ENCODE measurements at places on chromosomes 2 and 18. TPM values are rescaled to one million over a fixed set of nuclear protein-coding genes. Genes with fewer than 3 reads are reported as not detected.

DNA sequence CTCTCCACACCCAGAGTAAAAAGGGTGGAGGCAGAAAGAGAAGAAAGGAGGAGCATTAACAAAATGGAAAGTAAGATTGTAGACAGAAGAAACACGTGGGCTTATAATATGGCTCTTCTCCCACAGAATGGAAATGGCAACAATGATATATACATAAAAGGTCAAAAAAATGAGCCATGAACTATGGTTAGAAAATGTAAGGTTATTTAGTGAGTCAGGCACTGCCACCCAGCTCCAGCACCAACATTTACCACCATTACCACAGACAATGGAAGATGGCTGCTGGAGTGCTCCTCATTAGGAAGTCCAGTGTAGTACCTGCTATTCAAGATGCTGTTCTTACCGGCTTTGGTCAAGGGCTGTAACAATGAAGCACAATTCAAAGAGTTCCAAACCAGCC is 258.0 kb downstream of the ZEB2 start:
- no peak for DNase-seq

GRCh38 chr2:85755122-85756027 is 1.6 kb downstream of the ATOH8 start:
- DNase-seq = no peak

- DNase-seq = no peak
These were observed 360.6 kb downstream of the NBAS start for GRCh38 chr2:15200581-15200980.

DYNAP gene
- polyA plus RNA-seq = 0.08 TPM

DNA sequence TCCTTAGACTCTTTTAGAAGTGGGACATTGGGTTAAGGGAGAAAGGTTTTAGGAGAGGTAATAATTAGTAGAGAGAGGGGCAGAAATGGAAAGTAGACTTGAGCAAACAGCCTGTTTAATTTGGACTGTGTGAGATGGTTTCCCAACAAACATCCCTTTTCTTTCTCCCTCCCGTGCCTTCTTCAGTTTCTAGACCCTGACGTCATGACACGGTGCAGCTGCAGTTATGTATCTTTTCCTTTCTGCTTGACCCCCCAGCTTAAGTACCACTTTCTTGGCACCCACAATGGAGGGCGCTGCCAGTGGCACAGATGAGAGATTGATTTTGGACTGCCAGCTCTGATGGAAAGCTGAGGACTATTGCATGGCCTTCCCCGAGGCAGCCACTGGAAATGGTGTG is 86.9 kb upstream of the FAM136A start:
- no peak for DNase-seq

DNA sequence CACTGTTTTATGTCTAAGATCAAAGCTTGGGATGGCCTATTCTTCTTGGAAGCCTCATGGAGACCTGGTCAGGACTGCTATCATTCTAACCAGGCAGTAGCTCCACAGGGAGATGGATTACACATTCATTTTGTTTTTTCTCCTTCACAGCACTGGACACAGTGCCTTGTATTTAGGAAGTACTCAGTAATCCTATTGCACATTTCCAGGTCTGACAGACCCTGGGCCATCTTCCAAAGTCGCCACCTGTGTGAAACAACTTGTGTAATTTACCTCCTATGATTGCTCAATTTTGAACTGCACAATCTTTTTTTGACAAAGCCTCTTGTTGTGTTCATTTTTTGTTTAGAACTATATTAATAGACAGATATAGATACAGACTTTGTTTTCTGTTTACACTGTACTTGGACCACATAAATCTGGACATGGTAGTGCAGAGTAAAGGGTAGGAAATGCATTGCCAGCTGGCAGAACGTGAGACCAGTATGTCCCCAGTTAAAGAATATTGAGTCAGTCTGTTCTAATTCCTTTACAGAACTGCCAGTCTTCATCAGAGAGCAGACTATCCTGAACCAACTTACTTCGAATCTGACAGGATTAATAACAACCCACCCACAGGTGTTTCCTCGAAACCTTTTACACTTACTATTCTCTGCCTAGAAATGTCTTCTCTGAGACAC is 277.8 kb upstream of the CYRIA start:
- no peak for DNase-seq

HOXD1 gene
- 10.1 TPM for polyA plus RNA-seq

SLC16A14 gene
- 7.9 TPM for polyA plus RNA-seq

SNORC gene
- polyA plus RNA-seq = 1.6 TPM

DNA sequence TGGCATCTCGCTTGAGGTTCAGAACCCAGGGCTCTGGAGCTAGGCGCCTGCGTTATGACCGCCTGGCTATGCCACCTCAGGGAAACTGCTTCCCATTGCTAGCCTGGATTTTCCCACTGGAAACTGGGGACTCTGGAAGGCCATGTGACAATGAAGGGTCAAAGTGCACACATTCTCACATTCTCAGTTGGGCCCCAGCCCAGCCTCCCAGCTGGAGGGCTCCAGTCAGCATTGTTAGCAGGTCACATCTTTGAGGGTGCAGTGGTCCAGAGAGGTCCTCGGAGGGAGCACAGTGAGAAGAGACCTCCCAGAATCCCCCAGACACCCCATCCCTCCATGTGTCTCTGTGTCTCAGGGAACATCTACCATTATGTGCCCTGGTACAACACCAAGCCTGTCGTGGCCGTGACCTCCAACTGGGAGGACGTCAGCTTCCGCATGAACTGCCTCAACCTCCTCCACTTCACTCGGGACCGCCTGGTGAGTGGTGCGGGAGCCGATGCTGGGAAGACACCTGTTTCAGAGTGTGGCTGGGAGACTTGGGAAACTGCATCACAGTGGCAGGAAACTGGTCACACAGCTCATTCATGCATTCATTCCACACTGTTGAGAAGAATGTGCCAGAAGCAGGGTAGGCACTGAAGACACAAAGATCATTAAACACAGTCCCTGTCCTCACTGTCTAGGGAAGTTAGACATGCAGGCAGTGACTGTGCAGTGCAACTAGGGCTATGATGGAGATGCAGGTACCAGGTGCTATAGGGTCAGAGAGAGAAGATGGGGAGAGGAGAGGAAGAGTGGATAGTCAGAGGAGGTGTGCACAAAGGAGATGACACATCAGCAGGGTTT is 41.6 kb downstream of the FER1L5 start:
- no peak for DNase-seq

CDH20 gene
- 3.3 TPM for polyA plus RNA-seq

QPCT gene
- 13.2 TPM for polyA plus RNA-seq

DNA sequence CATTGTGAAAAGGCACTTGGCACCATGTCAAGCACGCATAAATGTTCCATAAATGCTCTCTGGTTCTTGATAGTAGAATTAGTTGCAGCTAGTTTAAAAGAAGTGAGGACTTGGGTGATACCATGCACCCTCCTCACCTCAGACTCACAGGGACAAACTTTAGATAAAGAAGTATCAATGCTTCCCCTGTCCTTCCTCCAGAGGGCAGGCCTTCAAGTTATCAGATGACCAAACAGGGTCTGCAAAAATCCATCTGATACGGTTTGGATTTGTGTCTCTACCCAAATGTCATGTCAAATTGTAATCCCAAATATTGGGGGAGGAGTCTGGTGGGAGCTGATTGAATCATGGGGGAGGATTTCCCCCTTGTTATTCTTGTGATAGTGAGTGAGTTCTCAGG is 54.1 kb downstream of the C1QL2 start:
- no peak for DNase-seq

- no peak for DNase-seq
These were observed 24.4 kb upstream of the FRZB start for GRCh38 chr2:182890773-182891378.

TXNDC2 gene
- polyA plus RNA-seq = not detected

DNA sequence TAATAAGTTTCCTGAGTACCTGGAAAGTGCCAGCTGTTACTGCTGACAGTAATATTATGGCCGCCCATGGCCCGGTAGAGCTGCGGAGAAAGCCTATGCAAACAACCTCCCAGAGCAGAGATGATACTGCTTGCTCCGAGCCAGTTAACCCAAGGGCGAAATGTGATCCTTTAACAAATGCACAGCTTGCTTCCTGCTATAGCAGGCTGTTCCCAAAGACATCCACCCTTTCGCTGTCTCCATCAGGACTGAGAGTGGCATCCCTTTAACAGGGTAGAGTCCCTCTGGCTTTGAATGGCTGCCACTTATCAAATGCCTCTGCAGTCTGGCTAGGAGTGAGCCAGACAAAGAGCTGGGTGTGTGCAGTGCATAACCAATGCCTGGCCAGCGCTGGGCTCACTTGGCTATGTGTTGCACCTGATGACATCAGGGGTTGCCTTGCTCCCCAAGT is 69.7 kb upstream of the DAPL1 start:
- DNase-seq = no peak

Data from left kidney (tissue), 8 donors.